ENCODE measurements at places on chromosomes 2 and 18.

DNA sequence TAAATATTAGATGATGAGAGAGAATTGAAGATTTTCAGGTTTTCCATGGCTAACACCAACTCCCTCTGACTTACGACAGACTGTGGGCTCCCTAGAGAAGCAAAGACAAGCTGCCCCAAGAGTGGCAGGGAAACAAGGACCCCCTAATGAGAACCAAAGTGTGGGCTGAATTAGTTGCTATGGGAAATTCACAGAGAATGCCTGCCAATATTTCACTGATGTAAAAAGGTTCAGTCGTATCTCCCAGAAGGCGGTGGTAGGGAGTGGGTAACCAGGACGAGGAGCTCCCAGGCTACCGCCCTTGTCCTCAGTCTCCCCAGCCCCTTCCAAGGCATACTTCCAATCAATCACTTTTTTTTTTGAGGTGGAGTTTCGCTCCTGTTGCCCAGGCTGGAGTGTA lies 113.6 kb downstream of the LAMA1 start:
- no peak for DNase-seq

- no peak for DNase-seq
Observed at GRCh38 chr2:10238991-10239485, 63.7 kb upstream of the HPCAL1 start.

- no peak for DNase-seq
Observed at GRCh38 chr2:71674158-71674851, 220.9 kb downstream of the DYSF start.

DNA sequence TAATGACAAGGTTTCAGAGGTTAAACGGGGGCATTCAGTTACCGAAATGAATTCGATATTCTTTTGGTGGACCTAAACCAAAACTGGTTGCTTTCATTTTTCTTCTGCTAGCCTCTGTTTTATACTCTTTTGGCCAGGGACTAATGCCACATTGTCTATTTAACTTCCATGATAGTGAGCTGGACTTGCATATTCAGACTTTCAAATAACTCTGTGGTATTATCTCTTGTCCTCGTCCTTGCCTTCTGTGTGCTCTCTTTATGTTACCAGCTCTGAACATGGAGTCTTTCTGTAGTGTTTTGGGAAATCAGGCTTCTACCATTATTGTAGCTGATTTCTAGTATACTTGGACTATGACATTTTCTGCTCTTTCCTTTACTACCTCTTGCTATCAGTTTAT lies 75.1 kb downstream of the CCDC102B start:
- DNase-seq, result no peak

GRCh38 chr2:127810156-127810618 lies 784 bp downstream of the WDR33 start:
- no peak for DNase-seq

DNA sequence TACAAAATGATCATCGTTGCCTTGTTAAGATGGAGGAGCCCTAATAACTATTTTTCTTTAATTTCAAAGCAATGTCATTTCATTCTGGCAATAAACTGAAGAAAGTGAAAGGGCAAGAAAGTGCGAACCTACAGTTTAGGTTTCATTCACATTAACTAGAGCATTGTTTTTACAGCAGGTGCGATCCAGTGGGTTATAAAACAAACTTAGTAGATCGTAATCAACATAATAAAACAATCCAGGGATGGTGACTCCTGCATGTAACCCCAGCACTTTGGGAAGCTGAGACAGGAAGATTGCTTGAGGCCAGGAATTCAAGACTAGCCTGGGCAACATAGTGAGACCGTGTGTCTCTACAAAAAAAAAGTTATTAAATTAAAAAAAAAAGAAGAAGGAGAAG lies 51.1 kb downstream of the AP1S3 start:
- DNase-seq, result no peak

DNA sequence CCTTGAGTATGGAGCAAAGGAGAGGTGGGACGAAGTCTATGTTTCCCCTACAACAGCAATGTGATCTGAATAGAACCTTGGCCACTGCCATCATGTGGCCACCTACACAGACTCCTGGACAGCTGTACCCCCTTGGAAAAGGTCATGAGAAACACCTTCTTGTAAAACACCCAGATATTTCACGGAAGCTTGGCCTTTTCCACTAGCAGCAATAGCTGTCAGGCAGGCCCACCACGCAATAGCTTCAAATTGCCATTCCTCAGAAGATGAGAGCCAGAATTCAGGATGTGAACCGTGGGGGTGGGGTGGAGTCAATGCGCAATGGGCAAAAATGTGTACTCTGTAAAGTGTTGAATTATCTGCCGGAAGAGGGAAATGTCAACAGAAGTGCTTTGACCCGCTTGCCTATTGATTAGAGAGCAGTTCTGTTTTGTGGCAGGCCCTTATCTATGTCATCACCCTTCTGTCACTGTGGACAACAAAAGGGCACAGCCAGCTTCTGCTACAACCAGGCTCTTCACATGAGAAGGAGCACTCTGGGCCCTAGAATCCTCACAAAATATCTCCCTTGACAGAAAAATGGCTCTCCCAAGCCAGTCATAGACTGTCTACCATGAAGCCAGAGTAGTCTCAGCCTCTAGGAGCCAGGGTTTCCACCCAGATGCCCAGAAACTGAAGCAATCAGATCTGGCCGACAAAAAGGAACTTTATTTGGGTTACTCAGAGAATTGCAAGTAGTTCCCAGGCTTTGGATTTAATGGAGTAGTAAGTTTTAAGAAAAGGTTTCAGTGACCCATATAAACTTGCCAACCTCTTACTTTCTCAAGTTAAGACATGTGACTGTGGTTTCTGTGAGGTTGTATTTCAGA lies 9.5 kb downstream of the INPP1 start:
- DNase-seq, result no peak

DNA sequence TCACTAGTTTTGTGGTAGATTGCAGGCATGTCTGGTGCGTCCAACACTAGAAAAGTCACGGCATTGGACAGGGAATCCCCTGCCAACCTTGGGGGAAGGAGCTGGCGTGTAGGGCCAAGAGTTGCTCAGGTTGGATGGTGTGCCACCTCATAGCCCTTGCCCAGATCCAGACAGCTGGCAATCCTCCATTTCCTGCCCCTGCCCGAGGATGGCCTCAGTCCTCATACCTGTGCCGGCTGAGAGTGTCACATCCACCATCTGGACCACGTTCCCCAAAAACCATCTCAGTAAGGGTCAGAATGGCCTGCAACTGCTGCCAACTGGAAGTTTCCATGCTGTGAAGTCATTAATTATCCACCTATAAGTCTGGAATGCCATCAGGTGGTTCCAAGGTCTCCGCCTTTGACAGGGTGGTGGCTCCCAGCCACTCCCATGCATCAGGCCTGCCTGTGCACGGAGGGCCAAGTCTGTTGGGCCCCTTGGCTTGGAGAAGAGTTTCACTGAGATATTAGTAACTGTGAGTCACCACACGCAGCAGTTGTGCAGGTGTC lies 55.0 kb downstream of the IMPA2 start:
- no peak for DNase-seq

GRCh38 chr2:181152701-181153100 lies 172.3 kb downstream of the UBE2E3 start:
- DNase-seq, result no peak

DNA sequence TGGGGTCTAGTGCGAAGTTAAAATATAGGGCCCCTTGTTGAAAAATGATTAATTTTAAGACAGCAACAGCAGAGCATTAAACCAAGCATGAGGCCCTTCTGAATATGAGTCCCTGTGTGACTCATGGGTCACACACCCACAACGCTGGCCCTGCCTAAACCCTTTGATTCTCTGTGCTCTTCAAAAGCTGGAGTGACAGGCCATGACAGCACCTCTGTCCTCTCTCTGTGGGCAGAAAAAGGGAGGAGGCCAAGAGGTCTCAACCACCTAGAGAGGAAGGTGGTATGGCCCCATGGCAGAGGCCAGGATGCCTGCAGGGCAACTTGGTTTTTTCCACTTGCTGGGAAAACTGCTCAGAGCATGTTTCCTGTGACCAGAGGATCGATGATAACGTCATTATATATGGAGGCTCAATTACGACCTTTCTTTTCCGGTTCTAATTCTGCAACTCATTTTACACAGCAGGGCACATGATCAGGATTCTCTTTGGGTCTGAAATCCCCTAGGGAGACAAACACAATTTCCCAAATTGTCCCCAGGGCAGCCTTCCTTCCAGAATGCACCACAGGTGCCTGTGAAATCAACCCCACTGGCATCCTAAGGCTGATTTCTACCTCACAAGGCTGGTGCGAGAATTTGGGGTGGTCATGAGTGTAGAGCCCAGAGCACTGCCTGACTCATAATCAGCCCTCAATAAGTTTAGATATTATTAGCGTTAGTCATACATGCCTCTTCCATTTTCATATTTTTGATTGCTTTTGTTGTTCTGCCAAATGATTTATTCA lies 102.0 kb upstream of the PPP1CB start:
- DNase-seq, result no peak

GRCh38 chr18:51020536-51020935 lies 9.5 kb upstream of the SMAD4 start:
- DNase-seq, result no peak

DNA sequence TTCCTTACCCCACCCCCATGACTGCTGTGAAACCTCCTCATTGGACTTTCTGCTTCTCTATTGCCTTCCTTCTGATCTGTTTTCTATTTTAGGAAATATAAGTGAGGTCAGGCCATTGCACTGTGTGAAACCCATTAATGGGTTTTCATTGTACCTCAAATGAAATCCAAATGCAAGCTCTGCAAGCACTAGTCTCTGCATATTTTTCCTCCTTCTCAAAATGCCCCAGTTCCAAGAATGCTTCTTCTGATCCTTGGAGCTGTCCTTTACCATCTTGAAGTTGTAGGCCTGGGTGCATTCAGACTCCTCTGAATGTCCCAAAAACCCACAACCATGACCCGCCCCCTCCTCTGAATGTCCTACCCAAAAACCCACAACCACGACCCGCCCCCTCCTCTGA lies 8.2 kb downstream of the IL1A start:
- DNase-seq, result no peak

GRCh38 chr18:37721544-37722522 lies 156.2 kb upstream of the CELF4 start:
- DNase-seq, result no peak

DNA sequence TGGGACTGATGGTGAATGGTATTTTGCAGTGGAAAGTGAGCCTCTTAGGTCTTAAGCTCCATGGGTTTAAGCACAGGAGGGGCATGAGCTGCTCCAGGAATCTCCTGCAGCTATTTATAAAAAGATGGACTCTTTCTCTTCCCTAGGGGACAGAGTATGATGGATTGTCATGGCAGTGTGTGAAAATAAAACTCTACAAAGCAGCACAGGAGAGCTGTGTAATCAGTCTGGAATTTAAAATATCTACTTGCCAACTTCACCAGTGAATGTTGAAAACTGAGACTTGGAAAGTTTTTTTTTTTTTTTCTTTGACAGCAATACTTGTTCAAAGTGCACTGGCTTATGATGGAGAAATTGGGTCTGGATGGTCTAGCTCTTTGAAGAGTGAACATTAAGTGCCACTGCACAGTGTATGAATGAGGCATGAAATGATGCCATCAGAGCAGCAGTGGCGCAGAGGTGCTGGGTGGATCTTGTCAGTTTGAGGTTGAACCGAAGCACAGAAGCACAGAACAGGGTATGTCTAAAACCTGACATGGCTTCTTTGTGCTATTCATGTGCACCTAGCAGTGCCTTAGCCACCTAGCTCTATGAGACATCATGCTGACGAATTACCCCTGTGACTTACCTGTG lies 245.4 kb downstream of the PTPRM start:
- peak; percentile 75 for DNase-seq

GRCh38 chr2:201953880-201954279 lies 79.8 kb upstream of the FZD7 start:
- DNase-seq, result no peak

Data from HTR-8/SVneo (cell line).